Activated CD4-positive, alpha-beta T cell treated with anti-CD3 and anti-CD28 coated beads, Interleukin-2, amount 10 ng/mL, durations not matched to agents 7 days and 5 days (primary cell): ENCODE measurements at places on chromosomes 13 and 19. TPM values are rescaled to one million over a fixed set of nuclear protein-coding genes. Genes with fewer than 3 reads are reported as not detected.

DNA sequence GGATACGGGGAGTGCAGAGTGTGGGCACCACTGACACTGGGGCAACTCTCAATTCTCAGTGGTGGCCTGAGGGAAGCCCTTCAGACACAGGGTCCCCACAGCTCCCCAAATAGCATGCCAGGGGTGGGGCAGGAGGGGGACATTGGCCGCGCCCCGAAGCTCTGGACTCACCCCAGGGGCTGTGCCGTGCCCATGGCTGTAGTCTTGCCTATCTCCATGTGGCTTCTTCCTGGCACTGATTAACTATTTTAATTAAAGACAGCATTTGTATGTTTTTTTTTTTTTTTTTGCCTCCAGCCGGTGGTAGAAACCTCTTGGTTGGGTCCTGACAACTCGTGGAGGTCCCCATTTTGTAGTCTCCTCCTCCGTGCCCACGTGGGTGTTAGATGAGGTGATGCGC, 23.3 kb downstream of the GATAD2A start:
- no peak for DNase-seq

The LYPD4 gene
- total RNA-seq, result not detected

DNA sequence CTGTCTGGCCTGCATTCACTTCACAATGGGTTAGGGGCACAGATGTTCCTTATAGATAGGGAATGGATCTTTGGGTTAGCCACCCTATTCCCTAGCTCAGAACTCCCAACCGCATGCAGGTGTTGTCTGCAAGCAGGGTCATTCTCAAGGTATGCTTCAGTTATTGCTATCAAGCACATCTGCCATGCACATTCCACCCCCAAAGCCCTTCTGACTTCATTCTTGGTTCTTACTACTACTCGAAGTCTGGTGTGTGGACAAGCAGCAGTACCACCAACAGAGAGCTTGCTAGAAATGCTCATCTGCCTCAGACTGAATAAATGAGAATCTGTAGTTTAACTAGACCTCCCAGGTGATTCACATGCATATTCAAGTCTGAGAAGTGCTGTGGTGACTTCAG, 31.3 kb downstream of the SERPINE3 start:
- no peak for DNase-seq

DNA sequence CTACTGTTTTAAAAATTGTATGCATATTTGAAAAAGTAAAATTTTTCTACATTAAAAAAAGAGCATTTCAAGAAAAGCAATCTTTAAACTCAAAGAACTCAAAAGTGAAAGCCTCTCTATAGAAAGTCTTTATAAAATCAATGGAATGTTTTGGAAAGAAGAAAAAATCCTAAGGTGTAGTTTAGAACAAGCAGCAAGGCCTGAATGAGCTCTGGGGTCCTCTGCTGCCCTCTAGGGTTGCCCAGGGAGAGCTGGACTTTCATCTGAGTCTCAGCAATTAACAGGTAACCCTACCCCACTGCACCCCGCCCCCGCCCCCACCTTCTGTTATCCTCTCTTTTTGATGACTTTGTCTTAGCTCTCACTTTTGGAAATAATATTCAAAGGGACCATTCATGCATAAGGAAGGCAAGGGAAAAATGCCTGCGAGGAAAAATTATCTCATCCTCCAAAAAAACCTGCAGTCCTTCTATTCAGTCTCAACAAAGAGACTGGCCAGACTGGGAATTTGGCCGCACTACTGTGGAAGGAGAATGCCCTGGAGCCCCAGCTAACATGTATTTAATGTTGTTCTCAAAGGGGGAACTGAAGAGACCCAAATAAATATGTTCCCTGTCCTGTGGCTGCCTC, 24.1 kb downstream of the SLC25A30 start:
- DNase-seq, result peak; percentile 32

The KISS1R gene
- total RNA-seq, result 1.1 TPM
